ENCODE measurements at places on chromosomes 16 and 17. TPM values are rescaled to one million over a fixed set of nuclear protein-coding genes. Genes with fewer than 3 reads are reported as not detected.

Gene GTF3C1
- 79.9 TPM for total RNA-seq

Gene TTC19
- 23.6 TPM for total RNA-seq

Gene HS3ST3B1
- 16.4 TPM for total RNA-seq

Gene KRT32
- not detected for total RNA-seq

Gene KREMEN2
- under 0.01 TPM for total RNA-seq

Gene EPN3
- total RNA-seq = not detected

Gene TP53TG3F
- total RNA-seq = not detected

Gene TLCD2
- 8.7 TPM for total RNA-seq

Gene ZNF624
- 4.2 TPM for total RNA-seq

Gene OR3A3
- not detected for total RNA-seq

Gene ACSM2B
- total RNA-seq = not detected

Measured in bronchial smooth muscle cell (primary cell).